ENCODE measurements at places on chromosomes 6 and 20.
A peak's percentile ranks its signal among the peaks of the same experiment; 100 is the strongest.

GRCh38 chr6:122063076-122063475 lies 336.4 kb upstream of the HSF2 start:
- DNase-seq, result no peak

GRCh38 chr6:53107091-53107490 lies 41.5 kb downstream of the GCM1 start:
- peak; percentile 30 for DNase-seq

DNA sequence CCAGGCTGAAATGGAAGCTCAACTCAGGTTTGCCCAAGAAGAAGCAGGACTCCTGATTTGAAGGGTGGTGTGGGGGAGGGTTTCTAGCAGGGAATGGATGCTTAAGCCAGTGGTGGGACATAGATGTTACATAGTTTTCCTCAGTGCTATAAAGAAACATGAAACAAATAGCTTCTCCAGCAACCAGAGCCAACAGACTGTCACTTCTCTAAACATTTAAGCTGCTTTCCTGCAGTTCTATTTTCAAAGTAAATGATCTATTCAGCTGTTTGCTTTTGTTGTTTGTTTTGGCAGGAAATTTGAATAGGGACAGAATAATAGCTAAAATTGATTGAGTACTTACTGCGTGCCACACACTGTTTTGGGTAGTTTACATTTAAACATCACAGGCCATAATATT lies 169.0 kb downstream of the UST start:
- DNase-seq, result no peak

- DNase-seq, result no peak
Measured at GRCh38 chr6:29757282-29757681, 34.0 kb downstream of the HLA-F start.

DNA sequence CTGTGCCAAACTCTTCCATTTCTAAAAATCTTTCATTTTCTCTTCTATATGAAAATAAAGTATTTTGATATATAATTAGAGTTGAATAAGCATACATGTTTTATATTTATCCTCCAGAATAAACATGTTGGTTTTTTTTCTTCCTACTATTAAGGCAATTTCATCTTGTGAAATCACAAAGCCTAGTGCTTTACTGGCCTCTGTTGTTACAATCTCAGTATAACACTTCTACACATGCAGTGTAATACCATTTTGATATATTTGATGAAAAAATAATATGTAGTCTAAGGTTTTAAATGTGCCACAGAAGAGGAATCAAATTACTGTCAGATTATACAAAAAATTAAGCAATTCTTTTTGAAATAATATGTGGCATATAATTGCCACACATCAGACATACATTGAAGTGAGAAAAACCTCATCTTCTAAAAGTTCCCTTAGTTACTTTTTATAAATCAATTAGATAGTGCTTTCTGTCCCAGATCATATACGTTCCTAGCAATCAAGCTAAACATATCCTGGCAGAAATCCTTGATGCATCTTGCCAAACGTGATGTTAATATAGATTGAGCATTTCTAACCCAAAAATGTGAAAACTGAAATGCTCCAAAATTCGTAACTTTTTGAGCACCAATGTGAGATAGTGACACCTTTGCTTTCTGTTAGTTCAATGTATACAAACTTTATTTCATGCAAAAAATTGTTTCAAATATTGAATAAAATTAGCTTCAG lies 225.1 kb upstream of the MANEA start:
- DNase-seq, result no peak

- DNase-seq, result no peak
Measured at GRCh38 chr20:1652960-1653359, 4.6 kb downstream of the SIRPG start.

DNA sequence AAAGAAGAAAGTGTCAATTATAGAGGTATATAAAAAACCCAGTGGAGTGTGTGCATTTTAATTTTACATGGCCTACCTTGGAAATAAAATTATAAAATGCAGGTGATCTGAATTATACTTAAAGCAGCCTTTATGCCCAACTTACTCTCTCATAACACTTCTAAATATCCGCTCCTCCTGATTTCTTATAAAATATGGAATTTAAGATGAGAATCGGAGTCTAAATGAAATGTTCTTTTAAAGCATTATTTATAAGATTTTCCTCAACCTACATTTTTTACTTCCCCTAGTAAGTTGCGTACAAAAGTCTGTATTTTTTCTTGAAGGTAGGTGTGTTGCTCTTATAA lies 3.5 kb downstream of the CITED2 start:
- DNase-seq, result no peak

DNA sequence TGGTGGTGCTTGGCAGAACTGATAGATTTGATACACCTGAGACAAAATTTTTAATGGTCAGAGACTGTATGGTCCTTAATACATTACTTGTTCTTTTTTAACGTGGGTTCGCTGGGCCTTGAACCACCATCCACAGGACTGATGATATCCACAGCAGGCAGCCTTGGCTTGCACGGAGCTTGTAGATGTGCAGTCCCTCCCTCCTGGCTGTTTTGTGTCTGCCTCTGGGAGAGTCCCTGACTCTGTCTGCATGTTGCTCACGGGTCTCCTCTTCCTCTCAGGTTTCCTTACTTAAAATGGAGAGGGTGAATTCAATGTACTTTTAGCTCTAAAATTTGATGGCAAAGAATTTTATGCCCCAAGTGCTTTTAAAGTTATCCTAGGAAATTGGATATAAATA lies 17.5 kb downstream of the KIF25 start:
- no peak for DNase-seq

- DNase-seq, result no peak
Measured at GRCh38 chr6:118641042-118641441, 10.3 kb downstream of the CEP85L start.

DNA sequence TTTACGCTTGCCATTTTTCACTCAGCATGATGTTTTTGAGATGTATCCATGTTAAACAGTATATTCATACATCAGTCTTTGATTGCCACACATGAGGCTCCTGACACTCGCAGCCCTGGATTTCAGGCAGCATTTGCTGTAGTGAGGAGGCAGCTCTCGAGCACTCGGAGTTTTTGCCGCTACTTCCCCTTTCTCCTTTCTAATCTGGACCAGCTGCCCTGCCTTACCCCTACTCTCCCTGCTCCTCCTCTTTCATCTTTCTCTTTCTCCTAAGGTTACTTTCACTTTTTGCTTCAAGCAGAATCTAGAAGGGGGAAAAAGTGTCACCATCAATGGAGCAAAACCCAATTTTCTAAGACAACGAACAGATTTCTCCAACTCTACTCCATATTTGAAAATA lies 5.9 kb upstream of the CST3 start:
- no peak for DNase-seq

- DNase-seq, result peak; percentile 72
Measured at GRCh38 chr6:20811109-20811761, 277.0 kb downstream of the CDKAL1 start.

- DNase-seq, result no peak
Measured at GRCh38 chr6:82182756-82183155, 64.8 kb downstream of the IBTK start.

DNA sequence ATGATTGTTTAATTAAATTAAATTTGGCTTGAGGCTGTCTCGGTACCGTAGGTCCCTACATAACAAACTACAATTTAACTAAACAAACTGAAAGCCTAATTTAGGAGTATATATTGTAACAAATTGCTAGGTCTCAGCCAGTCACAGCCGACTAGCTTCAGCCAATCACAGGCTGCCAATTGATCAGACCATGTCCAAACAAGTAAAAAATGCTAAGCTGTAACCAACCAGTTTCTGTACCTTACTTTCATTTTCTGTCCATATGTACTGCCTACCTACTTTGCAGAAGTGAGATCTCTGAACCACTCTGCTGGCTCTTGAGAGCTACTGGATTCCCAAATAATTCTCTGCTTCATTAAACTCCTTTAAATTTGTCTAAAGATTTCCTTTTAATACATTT lies 648.0 kb upstream of the GJE1 start:
- no peak for DNase-seq

- no peak for DNase-seq
Measured at GRCh38 chr20:13022401-13023155, 13.8 kb downstream of the SPTLC3 start.

GRCh38 chr6:166343150-166343487 lies 774 bp upstream of the SFT2D1 start:
- no peak for DNase-seq

DNA sequence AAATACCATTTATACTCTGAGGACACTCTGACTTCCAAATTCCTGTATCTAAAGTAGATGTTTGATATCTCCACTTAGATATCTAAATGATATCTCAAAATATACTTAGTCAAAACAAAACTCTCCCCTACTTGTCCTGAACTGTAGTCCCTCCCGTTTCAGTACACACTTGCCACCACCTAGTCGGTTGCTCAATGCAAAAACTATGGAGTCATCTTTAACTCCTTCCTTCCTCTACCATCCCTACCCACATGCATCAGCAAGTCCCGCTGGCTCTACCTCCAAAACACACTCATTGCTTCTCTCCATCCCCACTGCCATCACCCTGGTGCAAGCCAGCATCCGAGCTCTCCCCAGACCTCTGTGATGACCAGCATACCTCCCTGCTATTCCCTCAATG lies 13.2 kb downstream of the STX7 start:
- no peak for DNase-seq

DNA sequence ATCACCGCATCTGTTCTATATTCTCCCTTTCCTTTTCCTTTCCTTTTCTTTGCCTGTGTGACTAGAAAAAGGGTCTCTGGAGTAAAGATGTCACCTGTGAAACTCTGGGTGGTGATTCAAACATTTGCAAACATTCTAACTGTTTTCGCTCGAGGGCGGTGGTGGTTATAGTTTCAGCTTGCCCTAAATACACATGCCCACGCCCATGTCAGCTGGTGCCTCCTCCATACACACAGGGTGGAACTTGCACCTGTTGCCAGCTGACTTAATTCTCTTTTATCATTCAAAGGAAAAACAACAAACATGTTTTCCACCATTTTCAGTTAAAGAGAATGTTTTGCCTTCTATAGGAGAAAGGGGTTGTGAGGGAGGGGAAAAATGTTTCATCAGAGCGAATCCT lies 381.9 kb upstream of the ARID1B start:
- DNase-seq, result no peak

- no peak for DNase-seq
Measured at GRCh38 chr6:69933239-69933638, 66.9 kb downstream of the COL19A1 start.

DNA sequence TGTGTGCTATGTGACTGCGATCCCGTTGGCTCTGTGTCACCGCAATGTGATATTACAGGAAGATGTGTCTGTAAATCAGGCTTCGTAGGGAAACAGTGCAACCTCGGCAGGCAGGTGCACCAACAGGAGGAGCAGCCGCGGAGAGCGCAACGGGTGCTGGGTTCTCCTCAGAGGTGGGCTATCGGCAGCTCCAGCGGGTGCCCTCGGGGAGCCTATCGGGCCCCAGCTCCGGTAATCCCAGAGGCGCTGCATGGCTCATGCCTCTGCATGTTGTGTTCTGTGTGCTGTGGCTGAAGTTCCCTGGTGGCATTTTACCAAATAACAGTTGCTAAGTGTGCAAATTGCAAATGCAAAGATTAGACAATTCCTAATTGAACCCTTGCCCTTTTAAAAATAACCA lies 409.9 kb downstream of the LAMA2 start:
- no peak for DNase-seq

DNA sequence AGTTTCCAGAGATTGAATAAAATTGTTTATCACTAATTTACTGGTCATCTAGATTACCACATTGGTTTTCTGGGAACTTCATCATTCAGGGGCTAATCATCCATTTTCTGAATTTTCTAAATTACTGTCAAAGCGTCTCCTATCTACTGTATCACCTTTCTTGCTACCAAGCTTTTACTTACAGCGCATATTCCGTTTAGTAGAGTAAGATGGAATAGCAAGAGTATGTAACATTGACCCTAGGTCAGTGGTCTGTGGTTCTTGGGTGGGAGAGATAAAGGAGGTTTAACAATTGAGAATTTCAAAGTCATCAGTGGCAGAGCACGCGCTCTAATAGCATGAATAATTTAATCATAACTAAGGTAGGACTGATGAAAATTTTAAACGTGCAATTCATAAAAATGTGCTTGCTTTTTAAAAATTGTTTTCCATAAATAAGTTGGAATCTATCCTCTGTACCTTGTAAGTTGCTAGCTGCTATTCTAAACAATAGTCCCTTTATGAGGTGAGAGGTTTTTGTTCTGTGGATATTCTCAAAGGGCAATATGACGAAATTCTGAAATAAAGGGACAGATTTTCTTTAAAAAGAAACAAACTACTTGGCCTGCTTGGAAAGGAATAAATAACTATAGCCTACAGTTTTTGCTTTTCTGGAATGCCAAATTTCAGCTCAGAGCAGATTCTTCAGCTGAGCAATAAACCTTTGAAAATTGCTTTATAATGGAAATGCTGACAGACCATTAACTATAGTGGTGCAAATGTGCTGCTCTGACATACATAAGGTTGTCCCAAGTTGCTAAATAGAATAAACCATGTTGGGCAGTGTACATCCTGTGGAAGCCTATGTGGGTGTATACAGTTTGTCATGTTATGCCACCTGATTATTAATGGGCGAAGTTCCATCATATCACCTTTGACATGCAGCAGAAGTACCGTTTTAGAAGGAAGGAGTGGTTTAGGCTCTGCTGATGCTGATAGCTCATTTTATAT lies 84.1 kb downstream of the ZFAND3 start:
- DNase-seq, result no peak

- DNase-seq, result no peak
Measured at GRCh38 chr6:105884011-105884410, 202.1 kb upstream of the PRDM1 start.

DNA sequence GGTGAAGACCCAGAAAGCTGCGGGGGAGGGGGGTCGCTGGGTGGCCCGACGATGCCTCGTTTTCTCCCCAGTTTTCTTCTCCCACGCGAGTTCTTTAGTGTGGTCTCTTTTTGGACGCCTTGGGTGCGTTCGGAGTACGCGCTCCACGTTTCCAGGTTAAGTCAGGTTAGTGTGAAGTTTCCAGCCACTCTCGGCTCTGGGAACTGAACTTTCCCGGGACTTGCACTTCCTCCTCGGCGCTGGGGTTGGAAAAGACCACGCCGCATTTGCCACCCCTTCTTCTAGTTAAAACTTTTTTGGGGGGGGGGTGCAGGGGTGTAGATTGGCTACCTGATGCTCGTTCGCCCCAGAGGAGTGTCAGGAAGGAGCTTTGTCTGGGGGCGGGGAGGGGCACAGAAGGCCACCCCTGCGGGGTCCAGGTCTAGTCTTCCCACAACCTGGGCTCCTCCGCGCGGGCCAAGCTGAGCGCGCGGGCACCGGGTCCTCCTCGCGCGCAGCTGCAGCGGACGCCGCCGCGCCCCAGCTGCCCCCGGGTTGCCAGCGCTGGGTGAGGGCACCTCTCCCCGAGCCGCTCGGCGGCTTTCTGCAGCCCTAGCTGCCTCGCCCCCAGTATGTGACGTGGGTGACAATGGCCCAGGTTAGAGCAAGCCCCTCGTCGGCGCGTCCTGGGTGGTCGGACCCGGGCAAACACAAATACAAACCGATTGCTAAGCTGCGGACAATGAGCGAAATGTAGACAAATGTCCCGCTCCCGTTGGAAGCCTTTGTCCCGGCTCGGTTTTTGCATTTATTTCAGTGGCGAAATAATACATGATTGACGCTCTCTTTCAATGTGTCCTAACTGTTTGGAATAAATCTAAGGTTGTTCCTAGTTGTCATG lies 1.7 kb upstream of the NKX2-2 start:
- no peak for DNase-seq

- no peak for DNase-seq
Measured at GRCh38 chr6:147053311-147053921, 150.8 kb upstream of the STXBP5 start.
